ENCODE measurements at places on chromosomes 4 and X.

DNA sequence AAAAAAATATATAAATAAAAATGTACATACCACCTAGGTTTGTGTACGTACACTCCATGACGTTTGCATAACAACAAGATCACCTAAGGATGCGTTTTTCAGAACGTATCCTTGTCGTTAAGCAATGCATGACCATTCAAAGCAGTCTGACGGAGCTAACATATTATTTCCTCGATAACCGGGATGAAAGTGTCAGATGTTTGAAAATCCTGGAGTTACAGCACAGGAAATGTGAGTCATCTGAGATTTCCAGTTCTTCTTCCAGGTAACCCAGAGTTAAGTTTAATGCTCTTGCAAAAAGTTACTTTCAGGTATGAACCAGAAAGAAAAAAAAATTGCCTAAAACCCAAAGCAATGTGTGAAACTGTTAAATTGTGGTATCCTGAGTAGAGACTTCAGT, 107.9 kb downstream of the LDB2 start:
- no peak for DNase-seq

DNA sequence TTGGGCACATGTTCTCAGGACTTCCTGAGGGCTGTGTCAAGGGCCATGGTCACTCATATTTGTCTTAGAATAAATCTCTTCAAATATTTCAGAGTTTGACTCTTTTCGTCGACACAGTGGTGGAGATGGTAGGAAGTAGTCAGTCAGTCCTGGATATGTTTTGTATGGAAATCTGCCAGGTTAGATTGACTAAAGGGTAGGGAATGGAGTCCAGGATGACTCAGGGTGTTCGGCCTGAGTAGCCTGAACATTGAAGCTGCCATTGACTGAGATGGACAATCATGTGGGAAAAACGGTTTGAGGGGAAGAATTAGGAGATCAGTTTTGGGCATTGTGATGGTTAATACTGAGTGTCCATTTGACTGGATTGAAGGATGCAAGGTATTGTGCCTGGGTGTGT, 177.1 kb upstream of the CENPE start:
- peak; percentile 0 for DNase-seq

DNA sequence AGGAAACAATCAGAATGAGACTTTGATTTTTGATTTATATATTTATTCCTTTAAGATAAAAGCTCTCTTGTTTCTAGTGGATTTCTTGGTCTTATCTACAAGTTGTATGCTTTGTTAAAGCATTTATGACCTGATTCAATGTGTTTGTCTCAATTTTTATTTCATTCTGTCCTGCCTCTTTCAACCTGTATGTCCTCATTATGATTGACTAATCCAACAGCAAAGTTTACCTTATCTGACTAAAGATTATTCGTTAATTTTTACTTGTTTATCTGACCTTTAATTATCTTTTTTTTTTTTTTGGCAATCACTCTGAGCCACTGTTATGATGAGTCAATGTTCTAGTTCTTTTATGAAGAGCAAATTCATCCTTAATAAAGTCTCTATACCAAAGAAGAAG, 54.9 kb downstream of the UGT2A3 start:
- no peak for DNase-seq

GRCh38 chrX:15761564-15762191, 23.6 kb downstream of the CA5B start:
- DNase-seq: peak; percentile 18

GRCh38 chrX:97315939-97316338, 432.2 kb downstream of the RPA4 start:
- DNase-seq: no peak

All from fibroblast of skin of right quadriceps (primary cell).